CD4-positive, alpha-beta T cell treated with Interleukin-6 for 4 hours (primary cell): ENCODE measurements at places on chromosomes 2 and 18.
A peak's percentile ranks its signal among the peaks of the same experiment; 100 is the strongest.

DNA sequence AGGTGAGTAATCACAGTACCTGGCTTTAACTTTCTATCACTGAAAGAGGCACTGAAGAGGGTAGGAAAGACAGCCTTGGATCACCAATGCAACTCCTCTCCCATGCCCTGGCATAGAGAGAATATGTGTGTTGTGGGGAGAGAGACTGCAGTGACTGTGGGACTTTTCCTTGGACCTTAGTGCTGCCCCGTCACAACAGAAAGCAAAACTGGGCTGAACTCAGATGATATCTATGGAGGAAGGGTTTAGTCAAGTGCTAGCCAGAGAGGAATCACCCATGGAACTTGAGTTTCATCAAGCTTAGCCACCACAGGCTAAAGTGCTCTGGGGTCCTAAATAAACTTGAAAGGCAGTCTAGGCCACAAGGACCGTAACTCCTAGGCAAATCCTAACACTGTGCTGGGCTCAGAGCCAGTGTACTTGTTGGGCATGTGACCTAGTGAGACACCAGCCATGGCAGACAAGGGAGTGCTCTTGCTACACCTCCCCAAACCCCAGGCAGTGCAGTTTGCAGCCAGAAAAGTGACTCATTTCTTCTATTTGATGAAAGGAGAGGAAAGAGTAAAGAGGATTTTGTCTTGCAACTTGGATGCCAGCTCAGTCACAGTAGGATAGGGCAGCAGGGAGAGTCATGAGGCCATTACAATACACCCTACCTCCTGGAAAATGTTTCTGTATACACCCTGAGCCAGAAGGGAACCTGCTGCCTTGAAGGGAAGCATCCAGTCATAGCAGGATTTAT is 105.8 kb upstream of the SPOPL start:
- no peak for DNase-seq

DNA sequence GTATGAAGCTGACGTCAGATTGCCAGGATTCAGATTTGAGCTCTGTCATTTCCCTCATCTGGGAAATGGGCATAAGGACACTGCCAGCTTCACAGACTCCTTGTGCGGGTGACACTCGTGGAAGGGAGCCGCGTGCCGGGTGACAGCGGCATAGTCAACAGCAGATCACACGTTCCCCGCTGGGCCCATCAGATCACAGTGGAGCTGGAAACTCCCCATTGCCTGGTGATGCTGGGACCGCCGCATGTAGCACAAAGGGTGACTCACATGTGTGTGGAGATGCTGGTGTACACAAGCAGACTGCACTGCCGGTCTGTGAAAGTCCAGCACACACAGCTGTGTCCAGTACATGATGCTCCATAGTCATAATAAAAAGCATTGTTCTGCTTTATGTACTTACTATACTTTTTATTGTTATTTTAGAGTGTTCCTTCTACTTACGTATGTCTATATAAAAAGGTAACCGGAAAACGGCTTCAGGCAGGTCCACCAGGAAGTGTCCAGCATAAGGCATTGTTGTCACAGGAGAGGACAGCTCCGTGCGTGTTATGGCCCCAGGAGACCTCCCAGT is 31.8 kb downstream of the SALL3 start:
- no peak for DNase-seq

GRCh38 chr18:49856496-49856895 is 43.2 kb upstream of the ACAA2 start:
- no peak for DNase-seq

DNA sequence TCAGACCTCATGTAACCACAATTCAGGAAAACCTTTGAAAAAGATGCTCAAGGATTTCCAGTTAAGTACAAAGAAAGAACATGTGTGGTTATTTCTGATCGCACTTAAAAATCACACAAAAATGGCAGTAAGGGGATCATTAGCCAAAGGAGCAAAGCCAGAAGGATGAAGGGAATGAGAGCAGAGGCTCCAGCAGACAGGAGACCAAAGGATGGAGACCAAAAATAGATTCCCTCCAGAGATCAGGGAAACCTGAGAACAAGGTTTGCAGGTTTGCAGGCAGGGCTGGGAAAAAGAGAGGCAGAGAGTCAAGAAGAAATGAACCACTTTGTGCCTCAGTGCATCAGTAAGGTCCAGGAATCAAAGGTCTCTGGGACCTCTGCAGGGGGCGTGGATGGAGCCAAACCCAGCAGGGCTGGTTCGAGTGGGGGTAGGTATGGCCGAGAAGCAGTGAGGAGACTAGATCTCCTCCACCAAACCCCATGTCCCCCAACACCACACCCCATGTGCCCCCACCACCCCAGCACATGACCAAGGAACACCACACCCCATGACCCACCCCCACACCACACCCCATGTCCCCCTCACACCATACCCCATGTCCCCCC is 98.5 kb upstream of the GPC1 start:
- DNase-seq: no peak

GRCh38 chr2:136195226-136195625 is 77.3 kb upstream of the CXCR4 start:
- DNase-seq: no peak

- DNase-seq: no peak
Measured at GRCh38 chr18:68699043-68699442, 15.9 kb downstream of the TMX3 start.

DNA sequence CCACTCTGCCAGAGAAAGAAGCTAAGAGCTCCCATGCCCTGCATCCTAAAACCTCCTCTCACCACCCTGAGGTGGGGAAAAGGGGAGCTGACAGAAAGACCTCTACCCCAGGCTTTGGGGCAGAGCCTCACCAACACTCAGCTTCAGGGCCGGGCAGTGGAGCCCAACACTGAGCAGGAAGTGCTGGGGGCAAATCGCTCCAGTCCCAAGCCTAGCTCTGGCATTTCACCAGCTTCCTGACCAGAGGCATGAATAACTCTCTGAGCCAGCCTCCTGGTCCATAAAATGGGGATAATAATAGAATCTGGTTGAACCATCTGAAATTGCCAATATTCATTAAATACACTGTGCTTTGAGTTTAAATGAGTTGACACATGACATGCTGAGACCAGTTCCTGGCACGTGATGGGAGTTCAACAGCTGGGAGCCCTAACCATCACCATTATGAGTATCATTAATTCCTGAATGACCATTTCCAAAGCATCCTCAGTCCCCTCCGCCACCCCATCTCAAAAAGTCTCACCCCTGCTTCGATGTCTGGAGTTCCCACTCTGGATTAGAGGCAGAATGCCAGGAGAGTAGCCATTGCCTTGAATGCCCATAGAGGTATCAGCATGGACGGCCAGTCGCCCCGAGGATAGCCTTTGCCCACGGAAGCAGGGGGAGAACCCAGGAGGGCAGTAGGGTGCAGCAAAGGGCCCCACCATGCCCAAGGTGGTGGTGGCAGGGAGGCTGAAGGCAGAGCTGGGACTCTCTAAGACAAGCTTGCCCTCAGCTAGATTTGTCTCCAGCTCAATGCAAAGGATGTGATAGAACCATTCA is 153.4 kb downstream of the TNS1 start:
- DNase-seq: no peak

DNA sequence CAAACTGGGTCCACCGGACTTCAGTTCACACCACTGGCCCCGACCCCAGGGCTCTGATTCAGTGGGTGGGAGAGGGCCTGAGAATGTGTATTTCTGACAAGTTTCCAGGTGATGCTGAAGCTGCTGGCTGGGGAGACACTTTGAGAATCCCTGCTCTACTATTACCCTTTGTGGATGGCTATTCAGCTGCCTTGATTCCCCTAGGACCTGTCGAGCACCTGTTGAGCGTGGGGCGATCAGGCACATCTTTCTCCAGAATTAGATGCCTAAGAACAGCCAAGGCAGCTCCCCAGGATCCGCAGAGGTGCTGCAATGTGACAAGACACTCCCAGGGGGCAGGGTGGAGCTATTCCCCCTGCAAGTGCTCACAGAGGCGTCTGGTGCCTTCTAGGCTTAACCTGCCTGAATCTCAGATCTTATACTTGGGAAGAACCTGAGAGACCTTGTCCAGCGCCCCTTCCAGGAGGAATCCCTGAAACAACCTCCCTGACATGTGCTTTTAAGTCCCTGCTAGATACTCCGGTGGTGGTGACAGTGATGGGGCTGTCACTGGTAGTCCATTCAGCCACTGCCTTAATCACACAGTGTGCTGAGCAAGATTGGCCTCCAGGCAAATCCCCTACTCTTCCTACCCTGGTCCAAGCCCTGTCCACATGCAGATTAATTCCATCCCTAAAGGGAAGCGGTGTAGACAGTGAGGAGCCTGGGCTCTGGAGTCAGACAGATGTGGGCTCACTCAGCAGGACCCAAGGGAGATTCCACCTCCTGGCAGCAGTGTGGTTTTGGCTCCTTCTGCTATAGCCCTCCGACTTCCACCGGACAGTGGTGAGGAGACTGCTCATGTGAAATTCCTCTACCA is 43.4 kb upstream of the OTOF start:
- no peak for DNase-seq

DNA sequence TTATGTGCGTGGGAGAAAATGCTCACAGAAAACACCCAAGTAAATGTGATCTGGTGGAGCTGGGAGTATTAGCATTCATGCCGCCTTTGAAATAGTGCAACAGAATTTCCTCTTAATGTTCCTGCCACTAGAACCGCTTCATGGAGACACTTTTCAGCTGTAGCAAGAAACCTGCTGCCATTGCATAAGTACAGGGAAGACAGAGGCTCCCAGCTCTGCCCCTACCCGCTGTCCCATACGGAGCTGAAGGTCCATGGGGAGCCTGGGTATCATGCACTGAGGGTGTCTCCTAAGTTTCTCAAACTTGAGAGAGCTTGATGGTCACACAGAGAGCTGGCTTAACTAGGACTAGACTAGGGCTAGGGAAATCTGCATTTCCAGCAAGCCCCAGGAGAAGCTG is 49.6 kb downstream of the CRIM1 start:
- DNase-seq: no peak

GRCh38 chr18:1544016-1544415 is 639.3 kb downstream of the ADCYAP1 start:
- DNase-seq: no peak

- no peak for DNase-seq
Measured at GRCh38 chr2:20931346-20931745, 108.4 kb upstream of the LDAH start.

GRCh38 chr2:231009236-231009919 is 13.5 kb downstream of the SPATA3 start:
- no peak for DNase-seq

DNA sequence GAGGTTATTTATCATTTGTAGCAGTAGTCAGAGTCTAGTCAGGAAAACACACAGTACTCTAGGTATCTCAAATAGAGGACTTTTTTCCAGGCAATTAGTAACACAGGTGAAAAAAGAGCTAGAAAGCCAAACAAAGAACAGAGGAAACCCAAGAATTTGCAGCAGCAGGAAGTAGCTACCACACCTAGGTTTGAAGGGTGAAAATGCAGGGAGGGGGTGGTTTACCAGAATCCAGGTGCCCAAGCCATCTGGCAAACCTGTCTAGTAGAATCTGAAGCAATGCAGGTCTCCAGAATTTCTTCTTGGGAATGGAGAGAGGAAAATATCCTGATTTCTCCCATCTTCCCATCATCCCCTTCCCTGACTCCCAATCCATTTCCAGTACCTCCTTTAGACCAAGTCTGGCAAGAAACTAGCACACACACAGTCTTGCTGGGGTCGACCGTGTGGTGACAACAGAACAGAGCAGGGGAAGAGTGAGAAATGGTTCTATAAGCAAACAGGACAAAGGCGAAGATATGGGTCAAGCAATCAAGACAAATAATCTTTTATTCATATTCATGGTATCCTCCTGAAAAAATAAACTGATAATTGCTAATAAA is 231.9 kb upstream of the MMADHC start:
- no peak for DNase-seq

- DNase-seq: no peak
Measured at GRCh38 chr2:217585362-217585761, 417.4 kb downstream of the TNS1 start.

DNA sequence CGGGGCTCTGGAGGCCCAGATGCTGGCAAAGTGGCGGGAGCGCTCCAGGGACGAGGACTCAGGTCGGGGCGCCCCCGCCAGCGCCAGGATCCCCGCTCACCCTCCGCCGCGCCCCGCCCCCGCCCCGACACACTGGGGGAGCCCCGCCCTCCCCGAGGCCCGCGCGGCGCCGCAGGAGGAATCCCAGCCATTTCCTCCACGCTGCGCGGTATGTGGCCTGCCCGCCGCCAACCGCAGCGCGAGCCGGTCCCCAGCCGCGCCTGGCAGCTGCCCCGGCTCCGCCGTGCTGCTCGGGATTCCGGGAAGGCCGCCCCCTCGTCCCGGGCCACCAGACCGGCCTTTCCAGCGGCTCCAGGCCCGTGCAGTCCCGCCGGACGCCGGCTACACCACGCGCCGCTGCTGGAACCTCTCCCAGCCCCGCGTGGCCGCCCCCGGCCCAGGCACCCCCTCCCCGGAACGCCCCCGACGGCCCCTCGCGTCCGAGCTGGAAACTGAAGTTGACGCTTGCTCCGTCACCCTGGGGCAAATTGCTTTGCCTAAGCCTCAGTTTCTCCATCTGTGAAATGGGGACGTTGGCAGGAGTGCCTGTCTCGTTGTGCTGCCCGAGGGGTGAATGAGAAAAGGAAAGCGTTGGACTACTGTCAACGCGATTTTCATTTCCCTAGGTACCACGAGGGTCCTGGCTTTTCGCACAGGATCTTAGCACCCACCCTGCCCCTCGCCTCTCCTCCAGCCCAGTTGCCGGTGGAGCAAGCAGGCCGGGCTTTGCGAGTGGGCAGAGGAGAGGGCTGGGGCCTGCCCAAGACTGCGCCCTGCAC is 53.6 kb downstream of the PKDCC start:
- peak; percentile 79 for DNase-seq

DNA sequence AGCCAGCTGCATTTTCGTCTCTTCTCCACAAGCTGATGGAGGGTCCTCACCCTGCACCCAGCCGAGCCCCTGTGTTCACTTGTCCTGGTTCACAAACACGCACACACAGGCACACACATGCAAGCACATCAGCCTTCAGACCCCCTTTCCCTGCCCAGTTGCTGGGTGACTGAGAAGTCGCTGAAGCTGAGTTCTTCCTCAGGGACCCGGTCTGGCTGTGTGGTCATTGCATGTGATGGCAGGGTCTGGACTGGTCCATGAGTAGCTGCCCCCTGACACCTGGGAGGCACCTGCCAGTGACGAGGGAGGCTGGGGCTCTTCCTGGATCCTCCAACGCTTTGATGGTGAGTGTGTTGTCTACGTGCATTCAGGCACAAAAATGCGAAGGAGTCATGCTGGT is 546.1 kb upstream of the SALL3 start:
- DNase-seq: no peak
